GM10248 (cell line): ENCODE measurements at places on chromosomes 16 and 17.
A peak's percentile ranks its signal among the peaks of the same experiment; 100 is the strongest.

GRCh38 chr16:454397-454940 is 29.0 kb downstream of the RAB11FIP3 start:
- DNase-seq = no peak

- DNase-seq = no peak
Measured at GRCh38 chr16:84438971-84439696, 65.3 kb downstream of the MEAK7 start.

DNA sequence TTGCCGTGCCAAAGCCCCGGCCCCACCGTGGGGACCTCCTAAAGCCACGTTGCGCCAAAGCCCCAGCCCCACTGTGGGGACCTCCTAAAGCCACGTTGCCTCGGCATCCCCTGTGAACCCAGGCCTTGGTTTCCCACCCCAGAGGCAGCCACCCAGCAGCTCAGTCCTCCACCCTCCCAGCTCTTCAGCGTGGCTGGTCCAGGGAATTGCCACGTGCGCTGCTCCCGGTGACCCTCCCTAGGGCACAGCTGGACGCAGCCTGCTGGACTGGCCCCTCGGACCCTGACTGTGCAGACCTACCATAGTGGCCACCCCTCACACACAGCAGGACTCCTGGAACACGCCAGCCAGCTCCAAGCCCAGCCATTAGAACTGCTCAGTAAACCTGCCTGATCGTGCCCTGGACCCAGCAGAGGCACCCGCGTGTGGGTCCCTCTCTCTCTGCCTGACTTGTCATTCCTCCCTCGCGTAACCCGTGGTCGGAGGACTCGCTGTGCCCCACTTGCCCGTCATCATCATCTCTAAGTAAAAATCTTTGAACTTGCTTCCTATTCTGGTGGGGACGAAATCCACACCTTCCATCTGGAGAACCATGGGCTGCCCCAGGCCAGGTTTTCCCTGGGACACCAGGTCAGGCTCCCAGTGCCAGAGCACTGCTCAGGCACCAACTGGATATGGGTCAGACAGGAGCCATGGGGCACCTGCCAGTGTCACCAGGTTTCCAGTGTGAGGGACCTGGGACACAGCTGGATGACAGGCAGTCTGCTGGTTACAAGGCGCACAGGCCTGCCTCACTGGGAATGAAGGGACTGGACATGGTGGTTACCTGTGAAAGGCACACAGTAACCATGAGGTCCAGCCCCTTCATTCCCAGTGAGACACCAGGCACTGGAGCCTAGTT is 5.6 kb downstream of the CIAO3 start:
- DNase-seq = no peak

DNA sequence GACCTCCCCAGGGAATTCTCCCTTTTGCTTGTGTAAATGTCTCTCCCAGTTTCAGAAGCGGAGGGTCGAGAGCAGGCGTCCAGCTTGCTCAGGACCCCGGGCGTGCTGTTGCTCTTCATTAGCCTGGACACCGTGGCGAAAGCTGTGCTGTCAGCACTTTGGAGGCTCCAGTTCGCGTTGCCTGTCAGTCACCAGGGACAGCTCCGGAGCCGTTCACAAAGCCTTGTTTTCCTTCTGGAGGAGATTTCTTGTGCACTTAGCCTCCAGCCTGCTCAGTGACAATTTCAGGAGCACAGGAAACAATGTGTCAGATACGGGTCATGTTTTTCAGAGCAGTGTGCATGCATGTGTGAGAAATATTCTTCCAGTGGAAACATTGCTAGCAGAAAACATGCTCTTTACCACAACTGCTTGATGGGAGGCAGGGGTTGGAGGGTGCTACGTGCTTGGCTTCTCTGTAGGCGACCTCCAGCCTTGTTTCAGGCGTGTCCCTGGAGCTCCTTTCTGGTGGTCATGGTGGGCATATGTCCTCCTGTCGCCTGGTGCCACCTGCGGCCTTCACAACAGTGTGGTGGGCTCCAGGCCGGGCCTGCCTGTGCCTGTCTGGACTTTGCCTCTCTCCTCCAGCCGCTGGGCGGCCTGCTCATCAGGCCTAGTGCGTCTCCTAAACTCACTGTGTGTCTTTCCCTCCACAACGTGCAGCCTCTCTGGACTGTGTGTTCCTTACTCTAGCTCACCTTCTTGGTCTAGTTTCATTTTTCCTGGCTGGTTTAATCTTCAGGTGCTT is 29.0 kb downstream of the ZNF750 start:
- no peak for DNase-seq

DNA sequence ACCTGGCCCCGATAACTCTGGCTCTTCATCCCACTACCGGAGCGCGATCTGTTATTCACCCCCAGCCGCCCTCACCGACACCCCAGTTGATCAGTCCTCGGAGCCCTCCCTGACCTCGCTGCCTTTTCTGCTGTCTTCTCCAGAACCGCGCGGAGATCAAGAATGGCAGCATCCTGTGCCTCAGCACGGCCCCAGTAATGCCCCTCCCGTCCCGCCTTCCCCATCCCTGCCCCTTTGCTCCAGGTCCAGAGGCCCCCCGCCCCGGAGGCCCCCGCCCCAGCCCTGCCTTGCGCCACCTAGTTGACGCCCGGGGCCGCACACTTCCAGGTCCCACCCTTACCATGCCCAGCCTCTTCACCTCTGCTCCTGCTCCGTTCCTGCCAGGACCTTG is 872 bp downstream of the ELMO3 start:
- DNase-seq = no peak

DNA sequence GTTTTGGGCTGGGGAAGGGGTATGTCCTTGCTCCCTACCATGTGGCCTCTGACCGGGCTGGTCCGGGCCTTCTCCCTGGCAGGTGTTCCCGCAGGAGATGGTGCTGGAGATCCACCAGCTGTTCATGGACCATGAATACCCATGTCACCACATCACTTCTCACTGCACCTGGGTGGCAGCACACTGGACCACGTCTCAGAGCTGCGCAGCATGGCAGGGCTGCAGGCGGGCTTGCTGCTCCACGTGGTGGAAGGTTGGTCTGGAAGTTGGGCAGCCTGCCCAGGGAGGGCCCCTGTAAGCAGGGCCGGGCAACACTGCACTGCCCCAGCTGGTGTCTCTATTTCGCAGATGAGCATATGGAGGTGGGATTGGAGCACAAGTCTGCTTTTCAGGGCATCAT is 169.5 kb upstream of the ZNF267 start:
- no peak for DNase-seq

GRCh38 chr16:75238132-75238852 is 13.1 kb downstream of the BCAR1 start:
- no peak for DNase-seq

DNA sequence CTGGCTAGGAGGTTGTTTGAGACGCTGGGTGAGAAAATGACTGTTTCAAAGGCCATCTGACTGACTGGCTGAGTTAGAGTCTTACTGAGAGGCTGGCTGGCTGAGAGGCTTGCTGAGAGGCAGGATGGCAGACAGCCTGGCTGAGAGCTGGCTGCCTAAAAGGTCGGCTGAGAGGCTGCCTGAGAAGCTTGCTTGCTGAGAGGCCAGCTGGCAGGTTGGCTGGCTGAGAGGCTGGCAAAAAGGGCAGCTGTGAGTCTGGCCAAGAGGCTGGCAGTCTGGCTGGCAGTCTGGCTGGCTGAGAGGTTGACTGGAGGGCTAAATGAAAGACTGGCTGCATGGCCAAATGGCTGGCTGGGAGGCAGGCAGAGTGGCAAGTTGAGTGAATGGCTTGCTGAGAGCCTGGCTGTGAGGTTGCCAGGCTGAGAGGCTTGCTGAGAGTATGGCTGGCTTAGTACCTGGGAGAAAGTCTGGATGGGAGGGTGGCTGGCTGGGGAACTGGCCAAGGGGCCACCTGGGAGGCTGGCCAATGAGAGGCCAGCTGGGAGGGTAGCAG is 35.3 kb upstream of the ACSM2B start:
- no peak for DNase-seq

- DNase-seq = no peak
Measured at GRCh38 chr16:78455861-78456260, 356.4 kb downstream of the WWOX start.

- DNase-seq = no peak
Measured at GRCh38 chr17:72274614-72275013, 153.8 kb downstream of the SOX9 start.

DNA sequence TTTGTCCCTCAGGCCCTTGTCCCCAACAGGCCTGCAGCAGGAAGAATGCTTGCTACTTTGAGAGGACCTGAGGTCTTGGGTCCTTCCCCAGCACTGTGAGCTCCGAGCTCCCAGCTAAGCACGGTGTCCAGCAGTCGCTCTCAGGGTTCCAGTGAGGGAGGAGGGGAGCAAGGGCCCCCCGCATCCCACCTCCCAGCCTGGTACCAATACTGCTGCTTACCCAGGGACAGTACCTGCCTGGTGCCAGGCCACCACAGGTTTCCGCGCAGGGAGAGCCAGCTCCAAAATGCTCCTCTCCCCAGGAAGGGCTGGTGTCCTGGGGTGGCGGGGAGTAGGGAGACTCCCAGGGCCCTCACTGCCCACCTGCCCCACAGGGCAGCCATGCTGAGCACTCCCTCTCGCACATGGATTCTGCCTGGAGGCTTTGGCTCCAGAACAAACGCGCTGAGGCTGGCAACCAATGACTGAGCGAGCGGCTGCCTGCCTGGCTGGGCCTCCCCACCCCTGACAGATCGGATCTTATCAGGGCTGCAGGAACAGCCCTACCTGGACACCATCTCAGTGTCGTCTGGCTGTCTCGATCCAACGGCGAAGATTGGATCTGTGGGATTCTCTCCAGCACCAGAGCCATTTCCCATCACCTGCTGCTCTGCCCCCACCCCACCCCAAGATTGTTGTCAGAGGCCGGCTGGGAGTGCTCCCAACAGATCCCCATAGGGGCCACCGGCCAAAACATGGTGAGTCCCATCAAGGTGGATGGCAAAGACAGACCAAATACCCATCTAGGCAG is 2.4 kb downstream of the DOK4 start:
- no peak for DNase-seq

DNA sequence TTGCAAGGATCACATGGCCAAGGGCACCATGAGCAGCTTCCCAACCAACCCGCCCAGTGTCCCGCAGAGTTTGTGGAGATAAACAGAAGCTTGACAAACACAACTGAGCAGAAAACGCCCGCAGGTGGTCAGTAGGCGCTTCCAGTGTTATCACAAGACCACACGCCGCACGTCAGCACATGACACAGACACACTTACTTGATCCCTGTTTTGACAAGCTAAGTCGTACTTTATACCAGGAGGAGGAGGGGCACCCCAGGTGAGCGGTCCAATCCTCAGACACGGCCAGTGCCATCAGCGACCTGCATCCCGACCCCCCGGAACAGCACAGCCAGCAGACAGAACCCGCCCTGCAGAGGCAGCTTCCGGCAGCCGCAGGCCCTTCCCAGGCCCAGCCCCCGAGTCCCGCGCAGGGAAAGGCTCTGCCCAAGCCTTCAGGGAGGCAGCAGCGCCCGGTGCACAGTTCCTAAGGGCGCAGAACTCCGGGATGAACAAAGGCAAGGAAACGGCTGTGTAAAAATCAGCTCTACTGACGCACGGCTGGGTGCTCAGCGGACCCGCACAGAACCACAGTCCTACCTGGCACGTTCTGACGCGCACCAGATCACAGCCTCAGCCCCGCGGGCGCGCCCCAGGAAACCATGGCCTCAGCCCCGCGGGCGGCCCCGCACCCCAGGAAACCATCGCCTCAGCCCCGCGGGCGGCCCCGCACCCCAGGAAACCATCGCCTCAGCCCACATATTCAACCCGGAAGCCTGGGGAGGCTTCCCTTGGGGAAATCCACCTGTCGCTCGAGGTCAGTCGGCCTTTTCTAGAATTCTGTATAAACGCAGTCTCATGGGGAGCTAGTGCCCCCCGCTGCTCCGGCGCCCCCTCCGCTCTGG is 27.8 kb downstream of the AXIN1 start:
- DNase-seq = peak; percentile 69

DNA sequence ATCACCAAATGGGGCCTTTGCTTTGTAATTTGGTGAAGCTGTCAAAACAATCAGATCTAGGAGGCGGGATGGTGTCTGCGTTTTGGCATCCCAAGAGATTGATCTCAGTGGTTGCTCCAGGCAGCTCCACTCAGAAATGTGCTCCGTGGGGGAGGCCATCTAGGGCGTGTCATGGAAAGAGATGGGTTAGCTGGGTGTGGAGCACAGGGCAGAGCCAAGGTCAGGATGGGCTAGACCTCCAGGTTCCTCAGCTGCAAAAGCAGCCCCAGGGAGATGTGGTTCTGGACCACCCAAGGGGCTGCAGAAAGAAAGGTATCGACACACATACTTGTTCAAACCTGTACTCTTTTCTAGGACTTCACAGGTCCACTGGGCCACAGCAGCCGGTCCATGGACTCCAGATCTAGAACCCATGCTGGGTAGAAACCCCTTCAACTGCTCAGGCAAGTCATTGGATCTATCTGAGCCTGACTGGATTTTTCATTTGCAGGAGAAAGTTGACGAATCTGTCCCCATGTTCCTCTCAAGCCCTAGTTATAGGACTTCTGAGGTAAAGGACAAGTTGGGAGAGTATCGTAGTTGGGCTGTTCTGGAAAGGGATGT is 270.2 kb upstream of the RPL38 start:
- DNase-seq = no peak

DNA sequence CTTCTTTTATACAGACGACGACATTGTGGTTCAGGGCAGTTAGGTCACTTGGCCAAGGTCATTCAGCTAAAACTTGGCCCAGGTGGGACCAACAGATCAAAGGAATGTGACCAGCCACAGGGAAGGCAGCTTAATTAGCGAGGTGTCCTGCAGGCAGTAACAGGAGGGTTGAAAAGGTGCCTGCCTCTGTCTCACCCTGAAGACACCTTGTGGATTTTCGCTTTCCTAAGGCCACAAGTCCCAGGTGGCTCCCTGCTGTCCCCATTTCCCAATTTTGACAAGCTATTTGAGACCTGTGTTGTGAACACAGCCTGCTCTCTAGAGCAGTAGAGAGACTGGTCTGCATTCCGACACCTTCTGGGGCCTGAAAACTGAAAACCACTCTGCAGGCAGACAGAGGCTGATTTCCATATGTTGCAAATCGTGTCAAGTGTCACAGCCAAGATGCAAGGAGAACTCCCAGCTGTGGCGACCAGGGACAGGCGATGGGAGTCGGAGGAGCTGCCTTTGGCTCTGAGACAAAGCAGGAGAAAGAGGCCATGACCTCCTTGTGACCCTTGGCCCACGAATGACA is 593.1 kb upstream of the CDH5 start:
- no peak for DNase-seq

- no peak for DNase-seq
Measured at GRCh38 chr16:73025151-73025855, 22.6 kb downstream of the ZFHX3 start.

- no peak for DNase-seq
Measured at GRCh38 chr17:10727192-10727591, 2.6 kb downstream of the TMEM220 start.

DNA sequence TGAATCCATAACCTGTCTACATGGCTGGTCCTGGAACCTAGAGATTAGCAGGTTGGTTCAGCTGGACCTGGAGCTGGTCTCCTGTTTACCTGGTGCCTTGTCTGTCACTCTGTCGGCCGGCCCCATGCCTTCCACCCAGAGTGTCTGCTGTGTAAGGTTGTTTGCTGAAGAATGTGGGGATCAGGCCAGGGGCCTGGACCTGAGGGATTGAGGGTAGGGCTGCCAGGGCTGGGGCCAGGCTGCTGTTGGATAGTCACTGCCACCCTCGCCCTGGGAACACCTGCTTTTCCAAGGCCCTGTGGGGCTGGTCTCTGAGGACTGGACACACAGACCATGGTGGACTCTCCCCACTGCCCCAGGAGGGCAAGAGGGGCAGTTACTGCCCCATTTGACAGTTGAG is 1.4 kb downstream of the NHERF2 start:
- no peak for DNase-seq
